ENCODE measurements at places on chromosomes 16 and 17. TPM values are rescaled to one million over a fixed set of nuclear protein-coding genes. Genes with fewer than 3 reads are reported as not detected.

Gene CLEC16A
- total RNA-seq = 28.7 TPM

Gene MYL11
- not detected for total RNA-seq

Gene ATP1B2
- total RNA-seq = 0.32 TPM

GRCh38 chr17:49104511-49105074 is 28.0 kb upstream of the B4GALNT2 start:
- no peak for DNase-seq
- H3K4me3 ChIP-seq = no peak overlapping the region
- no peaks in the 10 kb centered on the region for H3K36me3 ChIP-seq
- no peaks in the 10 kb centered on the region for H3K4me1 ChIP-seq
- H3K27me3 ChIP-seq = no peaks in the 10 kb centered on the region
- no peak overlapping the region for H3K27ac ChIP-seq

- no peak overlapping the region for H3K4me3 ChIP-seq
- H3K4me1 ChIP-seq = peaks cover 18% of the 10 kb centered on the region
- DNase-seq = no peak
- no peaks in the 10 kb centered on the region for H3K36me3 ChIP-seq
- no peaks in the 10 kb centered on the region for H3K27me3 ChIP-seq
These were observed 9.0 kb upstream of the ARHGAP27 start for GRCh38 chr17:45441526-45442310.

DNA sequence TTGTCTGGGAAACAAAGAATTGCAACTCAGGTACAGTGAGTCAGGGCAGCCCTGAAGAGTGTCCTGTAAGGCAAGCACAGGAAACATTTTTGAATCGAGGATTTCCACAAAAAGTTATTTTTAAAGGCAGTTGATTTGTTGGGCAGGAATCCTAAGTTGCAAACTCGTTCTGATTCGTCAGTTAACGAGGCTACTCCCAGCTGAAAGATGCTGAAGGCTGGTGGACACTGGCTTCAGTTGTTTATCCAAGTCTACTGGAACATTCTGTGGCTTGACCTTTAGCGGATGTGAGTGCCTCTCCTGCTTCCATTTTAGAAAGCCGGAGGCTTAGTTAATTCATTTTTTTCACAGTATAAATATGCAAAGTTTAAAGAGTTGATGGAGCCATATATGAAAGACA is 84.2 kb downstream of the KCNJ12 start:
- no peak overlapping the region for H3K4me3 ChIP-seq
- H3K36me3 ChIP-seq = no peaks in the 10 kb centered on the region
- H3K27me3 ChIP-seq = peaks cover 2% of the 10 kb centered on the region
- DNase-seq = no peak
